ENCODE measurements at places on chromosomes 7 and 10.

- no peak for DNase-seq
Observed at GRCh38 chr7:102147008-102147407, 139.7 kb upstream of the SH2B2 start.

DNA sequence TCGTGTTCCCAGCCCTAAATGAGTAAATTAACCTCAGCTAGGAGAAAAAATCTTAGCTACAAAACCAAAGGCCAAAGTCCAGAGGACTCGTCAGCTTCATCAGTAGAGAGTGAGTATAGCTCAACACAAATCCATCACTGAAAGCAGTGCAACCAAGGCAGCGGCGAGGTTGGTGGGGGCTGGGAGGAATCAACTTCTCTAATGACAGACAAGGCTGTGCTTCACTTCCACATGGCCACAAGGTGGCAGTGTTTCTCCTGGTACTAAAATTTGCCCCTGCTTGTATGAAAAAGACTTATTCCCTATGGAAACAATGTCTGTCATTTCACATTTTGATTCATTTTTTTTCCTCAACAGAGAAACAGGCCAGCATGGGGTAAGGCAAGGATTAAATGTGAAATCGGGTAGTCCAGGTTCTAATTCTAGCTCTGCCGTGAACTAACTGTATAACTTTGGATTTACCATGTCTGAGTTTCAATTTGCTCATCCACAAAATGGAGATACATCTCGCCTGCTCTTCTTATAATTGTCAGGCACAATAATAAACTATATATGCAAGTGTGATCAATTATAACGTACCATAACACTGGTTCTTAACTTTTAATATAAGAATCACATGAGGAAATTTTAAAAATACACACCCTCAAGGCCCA lies 39.3 kb downstream of the FAS start:
- DNase-seq = peak; percentile 67

DNA sequence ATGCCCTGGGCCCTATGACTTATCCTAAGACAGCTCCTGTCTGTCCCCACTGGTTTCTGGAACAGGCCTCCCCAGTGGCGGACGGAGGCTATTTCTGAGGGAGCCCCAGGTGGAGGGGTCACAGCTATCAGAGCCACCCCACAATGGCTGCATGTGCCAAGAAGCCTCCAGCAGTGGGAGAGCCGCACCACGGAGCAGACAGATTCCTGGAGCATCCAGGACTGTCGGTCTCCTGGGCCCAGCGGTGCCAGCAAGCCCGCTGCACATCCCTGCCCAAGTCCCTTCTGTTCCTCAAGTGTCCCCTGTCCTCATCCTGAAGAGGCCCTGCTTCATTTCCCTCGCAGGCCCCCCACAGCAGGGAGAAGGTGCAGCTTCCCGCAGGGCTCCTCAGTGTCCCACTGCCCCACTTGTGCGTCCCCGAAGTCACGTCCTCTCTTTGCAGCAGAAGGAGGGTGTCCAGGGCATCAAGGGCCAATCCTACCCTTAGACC lies 193.0 kb upstream of the SHH start:
- no peak for DNase-seq

- DNase-seq = no peak
Observed at GRCh38 chr10:30973737-30974136, 57.9 kb downstream of the ZNF438 start.

DNA sequence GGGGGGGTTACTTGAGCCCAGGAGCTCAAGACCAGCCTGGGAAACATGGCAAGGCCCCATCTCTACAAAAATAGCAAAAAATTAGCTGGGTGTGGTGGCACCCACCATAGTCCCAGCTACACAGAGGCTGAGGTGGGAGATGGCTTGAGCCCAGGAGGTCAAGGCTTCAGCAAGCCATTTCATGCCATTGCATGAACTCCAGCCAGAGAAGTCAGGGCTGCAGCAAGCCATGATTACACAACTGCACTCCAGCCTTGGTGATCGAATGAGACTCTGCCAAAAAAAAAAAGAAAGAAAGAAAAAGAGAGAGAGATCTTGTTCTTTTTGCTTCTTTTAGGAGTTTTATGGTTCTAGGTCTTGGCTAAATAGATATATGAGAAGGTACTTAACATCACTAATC lies 200.2 kb upstream of the PHYHIPL start:
- no peak for DNase-seq

DNA sequence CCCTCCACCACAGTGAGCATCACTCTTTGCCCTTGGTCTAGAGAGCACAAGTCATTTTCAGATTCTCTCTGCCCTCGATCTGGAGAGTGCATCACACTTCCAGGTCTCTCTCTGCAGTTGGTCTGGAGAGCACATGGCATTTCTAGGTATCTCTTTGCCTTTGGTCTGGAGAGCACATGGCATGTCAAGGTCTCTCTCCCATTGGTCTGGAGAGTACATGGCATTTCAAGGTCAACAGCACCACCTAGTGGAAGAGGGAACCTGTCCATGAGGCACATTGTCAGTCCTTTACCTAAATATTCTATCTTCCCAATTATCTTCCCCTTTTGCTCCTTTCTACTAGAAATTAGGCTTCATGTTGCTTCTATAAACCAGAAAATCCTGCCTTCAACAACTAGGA lies 1139.4 kb downstream of the XPNPEP1 start:
- peak; percentile 27 for DNase-seq

DNA sequence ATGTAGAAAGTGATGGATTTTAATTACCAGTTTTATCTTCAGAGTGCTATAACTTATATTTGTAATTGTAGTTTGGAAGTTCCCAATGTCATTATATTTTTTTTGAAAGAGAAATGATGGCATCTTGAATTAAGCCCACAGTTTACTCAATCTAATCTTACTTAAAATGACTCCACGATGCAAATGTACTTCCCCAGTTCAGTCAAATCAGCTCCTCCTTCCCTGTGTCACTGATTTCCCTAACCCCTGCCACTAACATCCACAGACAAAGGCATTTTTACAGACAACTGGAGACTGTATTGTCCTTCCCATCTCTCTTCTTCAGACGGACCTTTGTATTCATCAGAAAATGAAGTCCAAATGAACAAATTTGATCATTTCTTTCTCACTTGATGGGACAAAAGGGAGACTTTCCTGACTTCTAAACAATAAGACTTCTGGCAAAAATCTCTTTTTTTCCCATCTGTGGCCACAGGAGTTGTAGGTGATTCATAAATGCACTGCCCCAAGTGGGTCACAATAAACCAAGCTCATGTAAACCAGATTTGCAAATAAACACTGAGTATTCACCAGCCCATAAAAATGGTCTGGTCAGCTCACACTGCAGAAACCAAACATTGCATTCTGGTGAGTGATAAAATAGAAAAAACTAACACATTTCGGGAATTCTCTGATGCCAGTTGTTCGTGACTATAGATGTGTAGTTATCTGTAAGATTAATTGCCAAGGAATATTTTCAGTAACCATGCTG lies 162.9 kb downstream of the FANK1 start:
- DNase-seq = no peak

GRCh38 chr7:131124001-131124629 lies 203.6 kb upstream of the MKLN1 start:
- DNase-seq = no peak

- no peak for DNase-seq
Observed at GRCh38 chr7:84363741-84364140, 169.2 kb upstream of the SEMA3A start.

DNA sequence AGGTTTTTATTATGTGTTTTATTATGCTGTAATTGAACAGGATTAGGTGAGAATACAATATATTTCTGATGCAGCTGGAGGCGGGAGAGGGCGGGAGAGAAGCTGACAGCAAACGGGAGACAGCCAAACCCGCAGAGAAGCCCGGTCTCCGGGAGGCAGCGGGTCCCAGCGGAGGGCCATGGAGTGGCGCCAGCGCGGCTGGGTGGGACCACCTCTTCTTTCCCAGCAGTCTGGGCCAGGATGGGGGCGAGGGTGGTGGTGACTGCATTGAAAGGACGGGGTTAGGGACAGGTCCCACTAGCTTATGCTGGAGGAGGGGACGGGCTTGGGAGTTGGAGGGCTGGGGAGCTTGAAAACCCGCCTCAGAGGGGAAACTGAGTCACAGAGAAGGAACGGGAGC lies 14.5 kb upstream of the KAZALD1 start:
- DNase-seq = no peak

DNA sequence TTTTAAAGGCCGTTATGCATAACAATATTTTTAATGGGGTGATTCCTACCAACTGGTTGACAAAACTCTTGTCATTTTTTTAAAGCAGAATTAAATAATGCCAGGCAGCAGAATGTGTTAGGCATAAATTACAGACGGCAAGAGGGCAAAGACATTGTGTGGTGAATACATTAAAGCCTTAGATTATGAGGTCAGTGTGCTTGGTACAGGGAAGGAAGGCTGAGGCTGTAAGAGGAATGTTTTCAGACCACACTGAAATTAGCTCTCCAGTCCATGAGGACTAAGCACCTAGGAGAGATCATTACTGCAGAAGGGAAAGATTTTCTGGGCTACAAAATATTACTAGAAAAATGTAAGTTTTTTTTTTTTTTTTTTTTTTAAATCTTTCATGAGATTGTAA lies 312.8 kb upstream of the PRKCQ start:
- DNase-seq = no peak
